ENCODE measurements at places on chromosomes 7 and 10. TPM values are rescaled to one million over a fixed set of nuclear protein-coding genes. Genes with fewer than 3 reads are reported as not detected.

Gene PNLIPRP1
- total RNA-seq: not detected

DNA sequence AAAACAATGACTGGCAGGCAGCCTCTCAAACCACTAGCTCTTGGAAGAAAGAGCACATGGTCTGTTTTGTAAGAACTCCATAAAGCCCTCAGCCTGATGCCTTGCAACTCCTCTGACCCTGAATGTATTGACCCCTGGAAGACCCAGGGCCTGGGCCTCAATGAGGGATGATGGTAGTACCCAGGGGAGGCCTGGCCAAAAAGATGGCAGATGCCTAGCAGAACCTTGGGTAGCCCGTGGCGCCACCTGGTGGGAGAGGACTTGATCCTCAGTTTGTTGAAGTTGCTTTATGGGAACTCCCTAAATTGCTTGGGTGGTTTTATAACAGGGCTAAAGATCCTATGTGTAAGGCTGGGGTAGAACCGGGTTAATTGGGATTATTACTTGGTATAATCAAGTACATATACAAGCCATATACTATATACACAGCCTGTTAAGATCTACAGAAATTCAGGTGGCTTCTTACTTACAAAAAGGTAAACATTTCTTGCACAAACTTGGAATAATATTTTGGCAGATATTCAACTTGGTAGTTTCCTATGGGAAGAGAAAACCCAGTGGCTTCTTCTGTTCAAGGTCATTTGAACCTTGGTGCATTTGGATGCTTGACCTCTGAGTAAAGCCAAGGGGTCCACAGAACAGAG lies 95.8 kb upstream of the CACUL1 start:
- peak; percentile 73 for DNase-seq

DNA sequence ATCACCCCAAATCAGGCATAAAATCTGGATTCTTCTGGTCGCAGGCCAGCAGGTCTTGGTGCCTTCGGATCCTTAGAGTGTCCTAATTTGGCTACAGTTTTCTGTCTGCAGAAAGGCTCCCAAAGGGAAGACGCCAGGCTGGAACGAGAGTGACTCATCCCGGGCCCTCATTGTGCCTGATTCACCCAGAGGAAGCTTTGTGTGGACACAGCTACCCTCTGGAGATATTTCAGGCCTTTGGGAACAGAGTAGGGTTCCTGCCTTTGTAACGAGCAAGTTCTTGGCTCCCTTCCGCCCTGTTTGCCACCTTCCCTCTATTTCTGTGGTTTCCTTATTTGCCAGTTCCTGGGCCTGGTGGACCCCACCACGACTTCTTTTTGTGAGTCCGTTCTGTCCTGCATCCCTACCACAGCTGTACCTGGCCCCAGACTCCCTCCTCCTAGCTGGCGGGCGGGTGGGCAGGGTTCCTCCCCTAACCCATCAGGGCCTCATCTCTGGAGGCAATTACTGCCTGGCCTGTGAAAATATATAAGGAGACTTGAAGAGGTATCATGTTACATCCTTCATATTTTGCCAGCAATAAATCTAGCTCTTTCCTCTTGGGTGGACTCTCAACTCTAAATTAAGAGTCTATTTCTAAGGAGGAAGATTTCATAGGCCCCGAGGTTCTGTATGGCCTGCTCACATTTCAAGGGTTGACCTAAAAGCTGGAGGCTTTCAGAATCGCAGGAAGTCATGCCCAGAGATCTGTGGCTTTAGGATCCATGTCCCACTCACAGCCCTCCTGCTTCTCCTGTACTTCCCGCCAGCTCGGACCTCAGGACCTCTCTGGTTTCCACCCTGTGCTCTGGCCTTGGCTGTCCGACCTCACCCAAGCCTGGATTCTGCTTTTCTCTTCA lies 219.2 kb upstream of the ZNF32 start:
- DNase-seq: peak; percentile 82

Gene CAV2
- total RNA-seq: 247 TPM

Gene ASAH2
- under 0.01 TPM for total RNA-seq

DNA sequence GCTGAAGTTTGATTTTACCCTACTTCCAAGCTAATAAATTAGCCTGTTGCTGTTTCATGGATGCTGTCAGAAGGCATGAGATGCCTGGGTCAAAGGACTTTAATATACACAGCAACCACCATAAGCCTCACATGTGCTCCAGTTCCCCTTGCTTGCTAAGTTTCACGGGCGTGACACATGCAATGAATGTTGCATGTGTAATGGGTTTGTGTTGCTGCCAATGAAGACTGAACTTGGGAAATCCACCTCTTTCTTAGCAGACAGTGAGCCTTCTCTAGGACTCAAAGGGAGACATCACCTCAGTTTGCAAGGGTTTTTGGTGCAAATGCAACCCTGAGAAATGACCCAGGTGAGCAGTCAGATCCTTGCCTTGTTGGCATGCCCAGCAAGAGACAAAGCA lies 505.5 kb upstream of the PODXL start:
- no peak for DNase-seq

GRCh38 chr7:83819911-83820310 lies 171.0 kb upstream of the SEMA3E start:
- no peak for DNase-seq

Gene PLEKHS1
- total RNA-seq: not detected

- peak; percentile 48 for DNase-seq
These were observed 60.8 kb downstream of the CHN2 start for GRCh38 chr7:29255199-29255878.

DNA sequence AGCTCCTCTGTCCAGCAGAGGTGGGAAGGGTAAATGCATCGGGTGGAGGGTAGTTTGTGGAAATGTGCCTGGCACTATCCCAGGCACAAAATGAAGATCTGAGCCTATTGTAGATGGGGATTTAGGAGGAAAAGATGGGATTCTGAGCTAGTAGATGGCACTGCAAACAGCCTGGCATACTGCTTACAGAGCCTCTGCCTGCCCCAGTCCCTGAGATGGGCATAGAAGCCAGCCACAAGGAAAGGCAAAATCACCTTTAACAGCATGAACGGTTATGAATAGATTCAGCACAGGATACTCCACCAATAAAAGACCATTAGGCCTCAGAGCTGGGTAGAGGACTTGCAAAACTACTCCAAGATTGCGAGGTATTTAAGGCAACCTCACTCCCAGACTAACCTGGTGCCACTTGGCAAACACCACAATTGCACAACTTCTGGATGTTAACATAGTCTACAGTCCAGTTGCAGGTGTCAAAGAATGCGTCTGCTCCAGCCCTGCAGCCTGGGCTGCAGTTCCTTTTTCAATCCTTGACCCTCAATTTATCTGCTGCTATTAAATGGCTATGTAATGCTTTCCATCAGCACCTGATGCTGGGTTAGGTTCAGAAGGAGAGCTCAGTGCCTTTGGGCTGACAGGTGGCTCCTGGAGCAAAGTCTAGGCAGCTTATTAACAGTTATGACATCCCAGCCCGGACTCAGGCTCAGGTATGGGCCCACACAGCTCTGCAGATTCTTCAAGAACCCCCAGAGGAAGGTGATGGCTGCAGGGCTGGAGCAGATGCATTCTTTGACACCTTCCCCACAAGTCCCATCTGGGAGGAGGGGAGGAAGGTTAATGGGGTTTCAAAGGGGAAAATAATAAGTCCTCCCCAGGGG lies 34.0 kb downstream of the CDHR3 start:
- DNase-seq: no peak

DNA sequence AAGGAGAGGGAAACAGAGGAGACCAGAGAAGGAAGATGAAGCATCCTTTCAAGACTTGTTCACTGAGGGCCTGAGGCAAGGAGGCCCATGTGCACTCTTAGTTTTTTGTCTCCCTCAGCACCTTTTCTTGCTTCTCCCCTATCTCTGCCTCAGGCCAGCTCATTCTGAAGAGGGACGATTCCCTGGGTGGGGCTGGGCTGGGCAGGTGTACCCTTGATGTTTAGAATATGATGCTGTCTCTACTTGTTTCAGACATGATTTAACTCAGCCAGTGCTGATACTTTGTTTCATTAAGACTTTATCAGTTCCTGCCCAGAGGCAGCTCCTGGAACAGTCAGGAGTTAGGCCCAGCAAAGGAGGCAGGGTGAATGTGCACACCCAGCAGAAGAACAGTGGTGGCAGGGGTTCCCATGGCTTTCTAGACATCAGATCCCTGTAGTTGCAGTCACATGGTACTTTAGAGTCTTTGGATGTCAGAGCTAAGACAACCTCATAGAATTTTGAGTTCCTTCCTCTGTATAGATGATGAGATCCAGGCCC lies 3.4 kb downstream of the PRXL2A start:
- DNase-seq: peak; percentile 34

DNA sequence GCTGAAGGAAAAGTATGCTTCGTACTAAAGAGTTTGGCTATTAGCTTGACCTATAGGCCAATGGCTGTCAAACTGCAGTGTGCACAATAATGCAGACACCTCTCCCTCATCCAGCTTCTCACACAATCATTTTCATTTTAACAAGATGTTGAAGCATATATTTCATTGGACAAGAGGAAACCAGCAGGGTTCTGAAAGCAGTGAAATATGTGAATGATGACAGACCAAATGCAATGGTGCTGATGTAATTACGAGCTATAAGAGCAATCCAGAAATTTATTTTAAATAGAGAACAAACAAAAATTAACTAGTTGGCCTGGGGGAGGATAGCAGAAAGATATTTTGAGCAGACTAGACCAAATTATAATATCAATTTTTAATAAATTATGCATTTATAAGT lies 331.5 kb upstream of the AKR1E2 start:
- DNase-seq: no peak

Gene FRMD4A
- 51.8 TPM for total RNA-seq

- DNase-seq: no peak
These were observed 129.9 kb downstream of the IPMK start for GRCh38 chr10:58137813-58138212.

DNA sequence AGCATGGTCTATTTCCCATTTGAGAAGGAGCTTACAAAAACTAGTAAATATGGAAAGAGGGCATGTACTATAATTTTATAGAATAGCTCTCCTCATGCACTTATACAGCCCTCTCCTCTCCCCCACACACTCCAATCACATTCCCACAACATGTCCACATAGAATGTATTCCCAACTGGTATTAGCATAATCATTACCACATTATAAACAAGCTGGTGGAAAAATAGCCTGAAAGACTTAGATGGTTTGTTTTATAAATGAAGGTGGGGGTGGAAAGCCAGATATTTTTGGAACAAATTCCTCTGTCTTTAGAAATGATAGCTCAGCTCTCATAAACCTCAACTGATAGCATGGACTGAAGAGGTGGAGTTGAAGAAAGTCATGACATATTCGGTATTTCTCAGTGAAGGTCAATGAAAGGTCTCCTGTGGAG lies 410.1 kb downstream of the SUGCT start:
- DNase-seq: no peak

DNA sequence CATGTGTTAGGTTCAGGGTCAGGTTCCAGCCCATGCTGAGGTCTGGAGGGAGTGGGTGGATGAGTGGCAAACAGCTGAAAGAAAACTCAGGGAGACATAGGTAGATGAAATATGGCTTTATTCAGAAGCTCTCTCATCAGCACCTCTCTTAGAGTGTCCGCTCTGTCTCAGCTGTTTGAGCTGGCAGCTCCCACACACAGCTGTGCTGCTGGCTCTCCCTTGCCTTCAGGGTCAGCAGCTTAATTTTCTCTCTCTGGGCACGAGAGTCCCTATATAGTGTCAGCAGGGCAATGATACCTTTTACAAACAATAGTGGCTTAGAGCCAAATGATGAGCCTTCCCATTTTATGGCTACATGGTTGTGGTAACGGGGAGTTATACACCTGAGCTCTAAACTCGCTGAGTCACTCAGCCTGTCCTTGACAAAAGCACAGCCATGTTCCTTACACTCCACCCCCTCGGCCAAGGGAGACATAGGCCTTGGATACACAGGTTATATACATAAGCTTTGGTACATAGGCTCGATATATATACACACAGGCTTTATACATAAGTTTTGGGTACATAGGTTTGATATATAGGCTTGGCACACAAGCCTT lies 10.4 kb downstream of the RNF133 start:
- no peak for DNase-seq

DNA sequence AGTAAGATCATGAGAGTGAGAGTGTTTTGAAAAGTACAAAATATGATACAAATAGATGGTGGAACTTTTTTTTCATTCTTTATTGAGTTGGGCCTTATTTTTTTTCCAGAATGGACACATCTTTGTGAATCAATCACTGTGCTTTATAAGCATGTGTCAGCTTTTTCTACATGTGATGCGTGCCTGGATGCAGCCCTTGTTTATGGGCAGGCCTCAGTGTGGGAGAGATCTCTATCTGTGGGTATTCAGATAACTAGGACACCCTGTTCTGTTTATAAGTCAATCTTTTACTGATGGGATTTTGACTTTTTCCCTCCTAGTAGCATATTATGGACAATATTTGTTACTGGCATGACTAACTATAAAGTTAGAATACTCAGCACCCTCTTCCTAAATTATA lies 42.9 kb upstream of the IKZF1 start:
- DNase-seq: no peak

GRCh38 chr10:11154849-11155498 lies 137.3 kb downstream of the CELF2 start:
- no peak for DNase-seq

DNA sequence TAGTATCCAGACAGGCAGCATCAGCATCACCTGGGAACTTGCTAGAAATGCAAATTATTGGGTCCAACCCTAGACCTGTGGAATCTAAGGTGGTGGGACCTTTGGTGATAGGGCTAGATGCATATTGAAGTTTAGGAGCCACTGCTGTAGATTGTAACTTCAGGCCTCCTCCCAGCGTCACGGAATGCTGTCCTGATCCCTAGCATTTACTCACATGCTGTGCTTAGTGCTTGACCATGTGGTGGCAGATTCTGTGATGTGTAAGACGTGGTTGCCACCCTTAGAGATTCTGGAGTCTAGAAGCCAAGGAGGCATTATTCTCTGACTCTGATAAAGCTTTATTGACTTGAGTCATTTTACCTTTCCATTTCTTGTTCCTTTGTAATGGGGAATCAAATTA lies 13.5 kb downstream of the AHR start:
- peak; percentile 71 for DNase-seq

Gene GIMAP8
- 157 TPM for total RNA-seq

Gene STEAP2
- total RNA-seq: 1.7 TPM

Gene ADAMTS14
- total RNA-seq: 0.05 TPM

DNA sequence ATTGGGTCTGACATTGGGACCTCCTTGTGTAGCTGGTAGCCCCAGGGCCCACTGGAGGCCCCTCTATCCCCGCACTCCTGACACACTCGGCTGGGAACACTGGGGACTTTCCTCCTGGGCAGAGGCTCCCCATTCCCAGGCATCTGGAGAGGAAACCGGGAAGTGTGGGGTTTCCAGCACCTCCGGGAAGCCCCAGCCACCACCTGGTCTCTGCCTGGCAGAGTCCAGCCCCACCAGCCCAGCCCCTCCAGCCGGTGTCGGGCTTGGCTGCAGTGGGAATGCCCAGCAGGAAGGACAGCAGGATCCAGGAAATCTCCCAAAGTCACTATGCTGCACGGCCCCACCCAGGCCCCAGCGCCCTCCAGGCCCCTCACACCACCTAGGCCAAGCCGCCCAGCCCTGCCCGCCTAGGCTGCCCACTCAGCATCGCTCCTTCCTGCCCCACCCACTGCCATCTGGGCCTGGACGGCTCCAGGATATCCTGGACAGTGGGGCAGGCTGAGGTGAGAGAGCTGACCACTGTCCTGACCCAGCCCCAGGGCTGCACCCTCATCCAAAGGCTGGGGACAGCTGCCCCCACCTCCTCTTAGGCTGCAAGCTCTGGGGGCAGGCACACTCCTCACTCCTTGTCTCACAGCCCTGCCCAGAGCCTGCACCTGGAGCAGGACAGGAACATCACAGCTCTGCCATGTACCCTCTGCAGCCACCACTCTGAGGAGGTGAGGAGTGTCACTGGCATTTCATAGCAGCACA lies 11.8 kb downstream of the RASGEF1A start:
- no peak for DNase-seq

GRCh38 chr10:27611744-27612550 lies 107.8 kb downstream of the RAB18 start:
- DNase-seq: no peak

GRCh38 chr10:4945766-4946717 lies 17.2 kb upstream of the AKR1C1 start:
- no peak for DNase-seq

Gene CDH23
- total RNA-seq: under 0.01 TPM

Data from dermis blood vessel endothelial cell (primary cell).